ENCODE measurements at places on chromosomes 12 and 14.

DNA sequence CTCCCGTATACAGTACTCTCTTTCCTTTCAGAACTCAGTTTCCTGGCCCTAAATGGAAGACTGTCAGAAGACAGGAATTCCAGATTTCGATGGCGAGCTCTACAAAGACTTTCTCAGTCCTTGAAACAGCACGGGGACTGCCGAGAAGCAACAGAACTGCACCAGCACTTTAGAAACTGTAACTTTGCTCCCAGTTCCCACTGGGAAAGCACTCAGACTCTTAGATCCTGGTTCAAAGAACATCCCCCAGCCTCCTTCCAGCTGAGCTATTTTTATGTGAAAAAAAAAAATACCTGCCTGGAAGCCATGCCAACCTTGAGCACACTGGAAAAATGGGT, 1.8 kb downstream of the PXN start:
- no peak for DNase-seq

GRCh38 chr12:124492879-124493808, 74.3 kb downstream of the NCOR2 start:
- DNase-seq, result no peak

DNA sequence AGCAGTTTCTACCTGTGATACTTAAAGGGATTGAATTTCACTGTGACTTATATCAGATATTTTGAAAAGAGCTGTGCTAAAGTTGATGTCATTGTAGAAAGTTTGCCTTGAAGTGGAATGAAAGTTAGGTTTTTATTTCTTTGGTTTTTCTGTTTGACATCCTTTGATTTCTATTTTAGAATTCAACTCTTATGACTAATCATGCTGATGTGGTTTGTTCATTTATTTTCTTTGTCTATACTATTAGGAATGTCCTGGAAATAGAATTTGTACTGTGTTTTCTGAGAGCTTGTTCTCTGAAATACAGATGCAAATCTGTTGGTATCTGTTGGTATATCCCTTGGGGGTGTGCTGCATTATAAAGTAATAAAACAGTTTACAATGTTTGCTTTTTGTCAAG, 3.3 kb downstream of the CNOT2 start:
- DNase-seq, result no peak

DNA sequence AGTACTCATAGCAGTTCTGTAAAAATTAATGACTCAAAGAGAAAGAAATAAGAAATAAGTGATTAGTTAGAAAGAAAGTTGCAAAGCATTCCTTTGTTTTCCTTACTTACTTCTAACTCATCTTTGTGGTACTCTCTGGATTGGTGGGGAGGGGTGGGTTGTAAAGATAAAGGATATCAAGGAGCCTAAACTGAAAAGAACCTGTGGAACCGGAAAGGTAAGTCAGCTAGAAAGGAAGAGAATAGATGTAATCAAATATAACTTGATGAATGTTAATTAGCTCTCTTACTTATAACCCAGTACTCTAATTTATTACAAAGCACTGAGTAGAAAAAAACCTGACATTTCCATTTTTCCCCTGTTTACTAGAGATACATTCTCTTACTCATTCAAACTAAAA, 37.5 kb upstream of the KRR1 start:
- DNase-seq, result no peak

GRCh38 chr14:102279282-102279681, 25.7 kb downstream of the MOK start:
- no peak for DNase-seq

DNA sequence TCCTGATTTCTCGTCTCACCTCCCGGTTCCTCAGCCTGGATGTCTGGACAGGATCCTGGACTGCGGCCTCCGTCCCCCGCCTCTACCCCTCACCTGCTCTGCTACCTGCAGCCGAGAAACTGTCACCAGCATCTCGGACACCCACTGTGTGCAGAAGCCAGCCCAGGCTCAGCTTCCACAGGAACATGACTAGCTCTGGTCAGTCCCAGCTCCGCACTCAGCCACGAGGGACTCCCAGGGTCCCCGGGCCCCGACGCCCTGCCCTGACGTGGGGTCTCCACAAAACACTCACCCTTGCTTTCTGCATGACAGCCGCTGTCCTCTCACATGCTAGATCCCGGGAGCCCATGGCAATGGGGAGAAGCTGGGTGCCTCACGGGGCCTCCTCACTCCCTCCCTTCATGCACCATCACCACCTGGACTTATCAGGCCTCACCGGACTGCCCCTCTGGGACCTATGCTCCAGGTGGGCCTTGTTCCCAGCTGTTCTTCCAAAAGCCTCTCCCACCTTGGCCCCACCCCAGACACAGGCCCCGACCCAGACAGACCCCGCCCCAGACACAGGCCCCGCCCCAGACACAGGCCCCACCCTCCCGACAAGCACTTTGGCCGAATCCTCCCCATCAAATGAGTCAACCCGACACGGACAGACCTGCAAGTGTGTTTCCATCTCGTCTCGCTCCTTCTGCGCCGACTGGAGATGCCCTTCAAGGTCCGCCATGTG, 26.9 kb upstream of the ANKLE2 start:
- no peak for DNase-seq

- no peak for DNase-seq
Measured at GRCh38 chr12:75724928-75725312, 213.5 kb upstream of the KRR1 start.

GRCh38 chr12:5907807-5908206, 37.3 kb downstream of the ANO2 start:
- DNase-seq, result no peak

- peak; percentile 41 for DNase-seq
Measured at GRCh38 chr12:108119126-108119973, 9.7 kb upstream of the WSCD2 start.

DNA sequence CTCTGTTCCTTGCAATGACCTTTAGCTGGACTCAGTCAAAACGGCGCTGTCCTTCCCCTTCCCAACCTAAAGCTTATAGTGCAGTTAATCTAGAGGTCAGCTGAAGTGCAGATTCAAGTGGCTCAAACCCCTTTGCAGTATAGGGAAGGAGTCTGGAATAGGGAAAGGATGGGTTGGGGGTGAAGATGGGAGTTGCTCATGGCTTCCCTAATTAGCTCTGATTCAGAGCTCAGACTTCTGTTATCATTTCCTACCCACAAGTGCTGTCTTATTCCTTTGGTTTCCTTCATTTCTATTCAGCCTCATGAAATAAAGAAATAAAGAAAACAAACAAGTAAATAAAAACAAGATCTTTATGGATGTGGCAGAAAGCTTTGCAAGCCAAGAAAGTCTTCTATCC, 264.0 kb upstream of the HMGA2 start:
- no peak for DNase-seq

DNA sequence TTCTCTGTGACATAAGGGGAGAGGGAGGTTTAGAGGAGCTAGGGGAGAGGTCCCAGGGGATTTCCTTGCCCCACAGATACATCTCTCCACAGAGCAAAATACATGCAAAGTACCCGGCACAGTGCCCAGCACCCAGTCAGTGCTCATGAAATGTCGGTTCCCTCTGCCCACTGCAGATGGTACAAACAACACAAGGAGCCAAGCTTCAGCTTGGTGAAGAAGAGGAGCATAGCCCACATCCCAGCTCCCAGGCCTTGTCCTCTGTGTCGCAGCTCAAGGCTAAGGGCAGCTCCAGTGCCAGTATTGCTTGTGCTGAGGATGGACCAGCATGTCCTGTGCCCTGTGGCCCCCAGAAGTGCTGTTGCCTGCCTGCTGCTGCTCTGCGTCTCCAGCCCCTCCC, 35.0 kb upstream of the FKBP4 start:
- no peak for DNase-seq

- DNase-seq, result no peak
Measured at GRCh38 chr14:96806836-96807235, 9.7 kb downstream of the VRK1 start.

DNA sequence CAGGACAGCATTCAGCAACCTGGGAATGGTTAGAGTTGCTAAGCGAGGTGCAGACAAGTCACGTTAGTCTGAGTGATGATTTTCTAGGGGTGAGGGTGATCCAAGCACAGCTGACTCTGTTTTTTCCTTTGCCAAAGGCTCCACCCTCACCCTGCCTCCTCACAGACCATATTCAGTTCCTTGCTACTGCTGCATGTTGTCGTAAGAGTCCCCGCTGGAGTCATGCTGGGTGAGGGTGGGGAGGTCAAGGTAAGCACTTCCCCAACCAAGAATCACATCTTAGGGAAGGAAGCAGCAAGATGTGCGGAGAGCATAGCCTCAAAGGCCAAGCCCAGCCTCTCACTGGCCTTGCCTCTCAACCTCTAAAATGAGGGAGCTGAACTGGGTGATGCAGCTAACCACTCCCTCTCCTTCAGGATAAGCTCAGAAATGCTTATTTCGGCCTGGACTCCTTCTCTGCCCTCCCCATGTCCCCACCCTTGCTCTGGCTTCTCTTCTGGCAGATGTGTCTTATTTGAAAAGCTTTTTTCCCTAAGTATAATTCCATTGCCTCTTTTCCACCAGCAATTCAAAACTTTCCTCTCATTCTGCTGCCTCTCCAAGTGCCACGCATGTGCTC, 66.9 kb upstream of the ACTN1 start:
- DNase-seq, result no peak

DNA sequence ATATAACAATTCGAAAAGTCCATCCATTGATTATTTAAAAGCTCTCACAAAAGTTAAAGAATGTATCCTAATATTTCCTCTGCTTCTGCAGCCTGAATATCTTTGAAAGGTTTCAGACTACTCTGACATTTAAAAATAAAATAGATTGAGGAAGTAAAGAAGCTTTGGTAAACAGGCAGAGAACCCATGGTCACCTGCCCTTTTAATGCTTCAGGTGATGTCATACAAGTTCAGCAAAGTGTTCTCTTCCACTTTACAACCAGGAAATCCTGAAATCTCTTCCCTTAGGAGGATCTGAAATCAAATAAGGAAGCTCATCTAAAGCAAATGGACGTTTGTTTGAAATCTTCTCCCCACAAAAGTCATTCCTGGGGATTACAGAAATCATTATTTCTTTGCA, 322.4 kb downstream of the PDZRN4 start:
- DNase-seq, result no peak

DNA sequence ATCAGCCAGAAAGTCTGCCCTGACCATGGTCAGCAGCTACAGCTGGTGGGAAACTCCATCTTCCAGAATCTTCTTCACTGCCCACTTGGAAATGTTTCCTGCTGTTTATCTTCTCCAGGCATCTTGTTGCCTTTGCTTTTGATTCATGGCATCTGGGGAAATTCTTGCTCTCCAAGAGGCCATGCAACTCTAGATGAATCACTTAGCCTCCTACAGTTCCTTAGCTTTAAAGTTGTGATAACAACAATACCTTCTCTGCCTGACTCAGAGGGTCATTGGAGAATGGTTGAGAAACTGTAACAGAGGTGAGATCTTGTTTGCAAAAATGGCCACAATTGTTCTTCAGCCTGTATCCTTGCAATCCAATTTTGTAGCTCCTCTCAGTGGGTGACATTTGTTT, 121.0 kb upstream of the VRK1 start:
- DNase-seq, result no peak

DNA sequence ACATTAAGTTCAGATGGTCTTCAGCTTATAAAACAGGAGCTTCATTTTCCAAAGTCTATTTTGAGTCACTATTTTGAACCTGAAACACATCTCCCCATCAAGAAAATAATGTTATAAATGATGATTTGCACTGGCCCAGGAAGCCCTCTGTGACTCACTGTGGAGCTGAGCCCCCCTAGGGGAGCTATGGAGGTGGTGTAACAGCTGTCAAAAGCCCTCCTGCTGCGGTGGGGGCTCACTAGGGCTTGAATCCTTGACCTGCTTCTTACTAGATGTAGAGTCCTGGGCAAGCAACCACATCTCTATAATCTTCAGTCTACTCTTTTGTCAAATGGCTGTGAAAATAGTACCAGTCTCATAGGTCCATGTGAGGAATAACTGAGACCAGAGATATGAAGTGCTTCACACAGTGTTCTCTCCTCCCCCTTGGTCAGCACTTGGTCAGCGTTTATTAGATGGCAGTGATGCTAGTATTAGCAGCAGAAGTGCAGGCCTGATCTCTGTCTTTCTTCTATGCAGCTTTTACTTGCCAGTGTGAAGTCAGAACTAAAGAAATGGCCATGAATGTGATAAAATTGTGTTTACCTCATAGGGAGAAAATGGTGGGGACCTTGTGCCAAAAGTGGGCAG, 83.4 kb downstream of the RTN1 start:
- DNase-seq, result no peak

GRCh38 chr12:22667122-22667521, 42.2 kb downstream of the ETNK1 start:
- DNase-seq, result no peak

DNA sequence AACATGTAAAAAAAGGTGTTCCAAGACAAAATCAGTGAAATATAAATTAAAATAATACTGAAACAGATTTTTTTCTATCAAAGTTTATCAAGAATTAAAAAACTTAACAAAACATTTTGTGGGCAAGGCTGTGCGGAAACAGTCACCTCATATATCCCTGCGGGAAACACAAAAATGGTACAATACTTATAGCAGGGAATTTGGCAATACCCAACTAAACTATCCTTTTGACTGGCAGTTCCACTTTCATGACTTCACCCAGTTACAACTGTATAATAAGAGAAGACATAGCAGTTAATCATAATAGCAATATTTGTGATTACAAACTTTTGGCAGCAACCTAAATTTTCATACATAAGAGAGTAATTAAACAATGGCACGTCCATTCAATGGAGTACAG, 121.5 kb upstream of the EGLN3 start:
- DNase-seq, result no peak

DNA sequence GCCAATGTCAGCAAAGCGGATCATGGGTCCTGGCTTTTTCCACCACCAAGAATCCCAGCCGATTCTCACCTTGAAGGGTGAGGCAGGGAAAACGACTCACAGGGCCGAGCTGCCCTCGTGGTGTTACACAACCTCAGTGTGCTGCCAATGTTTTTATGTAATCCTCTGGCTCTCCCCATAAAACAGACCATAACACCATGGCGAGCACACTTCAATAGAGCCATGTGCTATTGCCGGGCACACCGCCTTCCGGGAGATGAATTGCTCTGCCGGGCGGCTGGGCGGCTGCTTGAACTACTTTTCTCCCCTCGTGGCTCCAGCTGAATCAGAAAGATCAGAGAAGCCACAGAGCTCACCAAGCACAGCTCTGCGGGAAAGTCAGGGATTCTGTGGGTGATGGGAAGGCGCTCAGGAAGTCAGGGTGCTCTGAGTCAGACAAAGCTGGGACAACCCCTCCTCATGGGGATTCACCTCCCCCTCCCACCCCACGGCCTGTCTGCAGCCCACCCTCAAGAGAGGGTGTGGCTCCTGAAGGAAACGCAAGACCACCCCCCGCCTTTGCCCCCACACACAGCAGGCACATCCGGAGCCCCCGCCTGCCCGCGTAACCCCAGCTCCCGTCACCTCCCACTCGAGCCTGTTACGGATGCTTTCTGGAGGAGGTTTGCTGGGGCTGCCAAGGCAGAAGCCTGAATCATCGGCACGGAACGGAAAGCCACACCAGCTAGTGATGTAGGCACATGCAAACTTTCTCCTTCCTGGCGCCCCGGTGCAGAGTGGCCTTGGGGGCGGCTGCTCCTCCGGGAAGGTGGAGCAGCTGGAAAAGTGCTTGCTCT, 1.8 kb downstream of the GALNT9 start:
- no peak for DNase-seq

GRCh38 chr12:104064842-104065427, 604 bp downstream of the HCFC2 start:
- DNase-seq, result peak; percentile 27

All from GM20000 (cell line).